ENCODE measurements at places on chromosomes 4 and X.

DNA sequence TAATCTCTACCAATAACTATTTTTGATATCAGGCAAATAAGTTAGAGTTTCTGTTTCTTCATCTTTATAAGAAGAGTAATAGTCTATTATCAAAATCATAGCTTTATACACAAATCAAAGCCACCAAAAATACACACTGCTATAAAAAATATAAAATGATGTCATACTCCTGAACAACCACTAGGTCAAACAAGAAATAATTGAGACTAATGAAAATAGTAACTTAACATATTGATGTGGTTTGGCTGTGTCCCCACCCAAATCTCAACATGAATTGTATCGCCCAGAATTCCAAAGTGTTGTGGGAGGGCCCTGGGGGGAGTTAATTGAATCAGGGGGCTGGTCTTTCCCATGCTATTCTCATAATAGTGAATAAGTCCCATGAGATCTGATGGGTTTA lies 2277.5 kb downstream of the ARAP2 start:
- DNase-seq = no peak

GRCh38 chr4:3267576-3268394 lies 18.8 kb downstream of the MSANTD1 start:
- no peak for DNase-seq

DNA sequence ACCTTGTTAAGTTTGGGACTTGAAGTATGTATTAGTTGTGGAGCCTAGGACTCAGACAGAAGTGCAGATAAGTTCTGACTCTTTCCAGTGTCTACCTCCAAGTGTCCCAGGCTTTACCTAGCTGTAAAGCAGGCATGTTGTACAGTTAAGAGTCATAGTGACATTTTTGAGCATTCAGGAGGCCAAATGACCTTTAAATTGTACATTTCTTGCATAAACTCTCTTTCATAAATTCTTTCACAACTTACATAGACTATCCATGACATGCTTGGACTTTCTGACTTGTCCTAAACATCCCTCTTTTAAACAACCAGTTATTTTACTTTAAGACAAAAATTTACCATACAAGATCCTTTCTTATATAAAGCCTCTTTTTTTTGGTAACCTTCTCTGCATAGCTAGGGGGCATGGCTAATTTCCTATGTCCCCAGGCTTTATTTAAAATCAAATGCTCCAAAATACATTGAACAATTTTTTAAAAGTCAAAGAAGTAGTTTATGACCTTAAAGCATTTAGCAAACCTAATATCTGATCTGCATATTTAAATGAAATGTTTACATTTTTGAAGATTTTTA lies 40.1 kb upstream of the UGT8 start:
- no peak for DNase-seq

DNA sequence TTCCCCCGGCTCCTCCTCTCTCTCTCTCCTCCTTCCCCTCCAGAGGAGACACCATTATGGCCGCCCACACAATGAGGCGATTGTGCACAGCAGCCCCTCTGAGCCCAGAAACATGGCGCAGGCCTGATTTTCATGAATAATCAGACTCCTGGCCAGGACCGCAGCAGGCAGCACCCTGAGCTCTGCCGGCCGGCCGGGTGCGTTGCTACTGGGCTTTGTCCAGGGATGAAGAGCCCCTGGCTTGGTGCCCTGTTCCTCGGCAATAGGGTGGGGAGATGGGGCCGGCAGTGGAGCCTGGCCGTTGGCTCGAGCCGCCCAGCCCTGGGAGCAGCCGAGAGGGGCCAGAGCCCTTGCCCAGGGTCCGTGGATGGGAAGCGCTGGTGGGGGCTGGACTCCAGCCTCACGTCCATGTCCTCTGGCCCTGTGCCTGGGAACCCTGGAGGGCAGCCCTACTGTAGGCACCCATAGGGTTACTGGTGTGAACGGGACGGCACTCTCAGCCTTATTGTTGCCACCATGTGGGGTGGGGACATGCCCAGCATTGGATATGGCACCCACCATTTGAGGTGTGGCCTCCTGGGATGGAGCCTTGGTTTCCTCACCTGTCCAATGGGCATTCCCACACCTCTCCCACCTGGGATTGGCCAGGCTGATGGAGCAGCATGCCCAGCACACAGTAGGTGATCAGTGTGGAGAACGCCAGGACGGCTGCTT lies 103.0 kb downstream of the SORCS2 start:
- no peak for DNase-seq

DNA sequence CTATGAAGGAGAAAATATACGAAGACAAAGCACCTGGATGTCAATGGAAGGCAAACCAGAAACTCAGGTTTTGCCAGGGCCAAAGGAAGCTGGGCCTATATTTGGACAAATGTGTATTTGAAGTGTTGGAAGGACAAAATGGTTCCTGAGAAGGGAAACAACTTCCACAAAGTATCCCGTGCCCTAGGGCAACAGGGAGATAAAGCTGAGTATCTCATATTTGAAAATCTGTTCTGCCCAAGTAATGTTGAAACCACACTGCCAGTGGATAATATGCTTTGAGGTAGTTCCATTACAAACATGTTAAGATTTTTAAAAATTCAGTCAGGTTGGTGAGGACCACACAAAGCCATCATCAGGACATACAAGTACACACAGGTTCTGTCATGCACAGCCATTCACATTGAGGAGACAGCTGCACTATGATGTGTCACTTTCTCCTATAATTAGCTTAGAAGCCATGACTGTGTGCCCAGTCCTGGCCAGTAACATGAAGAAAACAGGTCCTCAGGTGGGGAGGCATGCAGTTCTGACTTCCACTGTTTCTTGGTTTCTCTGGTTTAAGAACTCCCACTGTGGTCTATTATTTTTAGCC lies 116.4 kb downstream of the PWWP3B start:
- no peak for DNase-seq

GRCh38 chr4:113181289-113182007 lies 132.0 kb downstream of the ANK2 start:
- DNase-seq = peak; percentile 7

- no peak for DNase-seq
Observed at GRCh38 chr4:112201915-112202505, 29.6 kb upstream of the AP1AR start.

DNA sequence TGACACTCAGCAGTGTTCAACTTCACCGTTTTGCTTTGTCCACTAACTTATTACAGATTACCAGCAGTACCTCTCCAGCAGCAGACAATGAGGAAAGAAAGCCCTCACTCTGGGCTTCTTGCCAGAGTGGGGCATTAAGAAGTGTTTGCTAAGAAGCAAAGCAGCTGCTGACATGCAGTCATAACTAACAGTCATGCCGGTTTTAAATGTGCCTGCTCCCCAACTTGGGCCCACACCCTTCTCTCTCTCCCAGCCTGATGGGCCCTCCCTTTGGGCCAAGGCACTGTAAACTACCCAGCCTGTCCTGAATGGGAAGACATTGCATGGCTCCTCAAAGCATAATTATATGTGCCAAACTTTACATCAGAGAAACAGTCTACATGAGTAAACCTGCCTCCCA lies 54.6 kb upstream of the HHIP start:
- DNase-seq = peak; percentile 88

GRCh38 chr4:168811786-168812651 lies 198.0 kb downstream of the CBR4 start:
- peak; percentile 78 for DNase-seq

DNA sequence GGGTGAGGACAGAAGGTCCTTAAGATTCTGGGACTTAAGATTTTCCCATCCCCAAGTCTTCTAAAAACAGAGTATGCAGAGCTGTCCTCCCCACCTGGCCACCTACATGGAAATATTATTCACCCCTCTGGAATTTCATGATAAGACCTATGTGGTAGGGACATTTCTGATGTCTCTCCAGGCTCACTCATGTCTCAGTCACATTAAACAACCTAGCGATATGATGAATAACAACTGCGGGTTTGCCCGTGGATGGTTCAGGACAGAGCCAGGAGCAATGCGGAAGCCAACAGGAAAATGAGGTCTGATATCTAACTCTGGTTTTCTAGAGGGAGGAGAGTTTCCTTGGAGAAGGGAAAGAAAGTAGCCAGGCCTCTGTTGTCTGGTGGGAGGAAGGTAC lies 47.4 kb downstream of the TEX13A start:
- DNase-seq = no peak

DNA sequence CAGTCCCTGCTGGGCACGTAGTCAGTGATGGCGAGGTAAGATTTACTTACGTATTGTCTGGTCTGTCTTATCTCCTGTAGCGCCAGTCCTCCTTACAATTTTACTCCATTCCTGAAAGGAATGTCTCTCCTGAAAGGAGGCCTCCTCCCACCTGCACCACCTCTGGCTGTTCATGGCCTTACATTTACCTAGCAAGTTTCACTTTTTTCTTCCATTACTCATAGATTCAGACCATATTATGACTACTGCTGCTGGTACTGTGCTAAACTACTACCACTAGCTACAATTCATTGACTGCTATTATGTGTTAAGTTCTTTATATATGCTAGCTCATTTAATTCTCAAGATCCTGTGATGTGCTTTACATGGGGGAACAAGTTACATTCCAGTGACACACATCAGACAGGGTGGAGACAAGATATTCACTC lies 189.9 kb downstream of the BMPR1B start:
- no peak for DNase-seq

- DNase-seq = no peak
Observed at GRCh38 chrX:69627744-69628143, 11.8 kb downstream of the EDA start.

DNA sequence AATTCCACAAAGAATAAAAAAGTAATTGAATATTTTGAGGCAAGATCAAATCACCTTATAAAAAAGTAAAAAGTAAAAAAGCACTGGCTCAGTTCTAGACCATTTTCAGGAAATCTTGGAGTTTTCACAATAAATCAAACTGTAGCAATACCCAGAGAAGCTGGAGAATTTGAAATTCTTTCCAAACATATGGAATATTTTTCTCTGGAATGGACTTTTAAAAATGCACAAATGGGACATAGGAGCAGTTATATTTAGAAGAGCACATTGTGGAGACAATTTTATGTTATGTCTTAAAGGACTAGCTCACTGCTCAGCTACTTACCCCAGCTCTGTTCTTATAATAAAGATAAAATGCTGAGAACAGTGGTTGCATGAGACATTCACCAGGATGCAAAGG lies 211.9 kb upstream of the KIT start:
- DNase-seq = no peak

DNA sequence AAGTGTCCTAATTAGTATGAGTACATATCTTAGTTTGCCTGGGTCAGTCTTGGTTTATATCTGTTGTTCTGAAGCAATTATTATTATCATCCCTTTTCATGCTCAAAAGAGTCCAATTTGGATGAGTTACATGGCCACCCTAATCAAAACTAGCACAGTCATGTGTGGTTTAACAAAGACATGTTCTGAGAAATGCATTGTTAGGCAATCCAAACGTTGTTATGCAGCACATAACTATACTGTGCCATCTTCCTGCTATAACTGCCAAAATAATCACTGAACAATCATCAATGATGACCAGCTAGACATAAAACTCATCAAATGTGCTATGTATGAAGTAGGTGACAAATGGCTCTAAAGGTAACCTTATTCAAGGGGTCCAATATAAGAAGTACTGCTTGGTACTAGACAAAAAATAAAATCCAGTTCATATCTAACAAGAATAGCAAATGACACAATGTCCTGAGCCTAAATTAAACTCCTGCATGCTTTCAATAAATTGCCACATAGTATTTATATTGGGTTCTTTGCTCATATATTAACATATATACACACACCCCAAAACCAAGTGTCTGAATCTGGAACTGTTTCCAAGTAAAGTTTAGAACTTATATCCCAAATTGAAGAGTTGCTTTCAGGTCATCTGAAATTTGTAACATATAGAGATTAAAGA lies 41.9 kb downstream of the CNOT6L start:
- peak; percentile 23 for DNase-seq

DNA sequence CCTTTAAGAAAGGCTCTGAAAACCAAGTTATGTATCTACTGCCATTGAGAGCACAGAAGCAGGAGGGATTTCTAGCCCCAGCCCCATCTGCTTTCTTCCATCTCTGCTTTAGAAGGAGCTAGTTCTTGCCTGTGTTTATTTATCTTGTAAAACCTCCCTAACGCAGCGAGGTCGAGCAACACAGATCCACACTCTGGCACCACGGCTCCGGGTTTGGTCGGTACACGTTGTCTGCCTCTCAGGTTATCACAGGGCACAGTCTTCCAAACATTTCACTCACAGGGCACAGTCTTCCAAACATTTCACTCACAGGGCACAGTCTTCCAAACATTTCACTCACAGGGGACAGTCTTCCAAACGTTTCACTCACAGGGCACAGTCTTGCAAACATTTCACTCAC lies 69.7 kb upstream of the TLR3 start:
- DNase-seq = no peak

GRCh38 chr4:161929956-161930355 lies 233.8 kb downstream of the FSTL5 start:
- DNase-seq = peak; percentile 14

DNA sequence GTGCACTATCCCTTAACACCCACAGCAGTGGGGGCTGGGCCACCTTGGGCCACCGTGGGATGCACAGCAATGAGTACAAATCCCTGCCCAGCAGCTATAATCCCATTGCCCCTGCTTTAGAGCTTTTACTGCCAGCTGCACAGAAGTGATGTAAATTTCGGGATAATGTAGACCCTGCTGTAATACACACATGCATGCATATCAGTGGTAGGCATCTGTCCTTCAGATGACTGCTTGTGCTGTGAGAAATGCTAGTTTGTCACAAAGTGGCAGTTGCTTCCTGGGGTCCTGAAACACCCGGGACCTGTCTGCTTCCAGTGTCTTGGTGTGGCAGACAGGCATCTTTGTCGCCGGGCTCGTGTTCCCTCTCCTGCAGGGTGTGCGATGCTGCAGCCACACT lies 14.1 kb downstream of the NSG1 start:
- DNase-seq = no peak

DNA sequence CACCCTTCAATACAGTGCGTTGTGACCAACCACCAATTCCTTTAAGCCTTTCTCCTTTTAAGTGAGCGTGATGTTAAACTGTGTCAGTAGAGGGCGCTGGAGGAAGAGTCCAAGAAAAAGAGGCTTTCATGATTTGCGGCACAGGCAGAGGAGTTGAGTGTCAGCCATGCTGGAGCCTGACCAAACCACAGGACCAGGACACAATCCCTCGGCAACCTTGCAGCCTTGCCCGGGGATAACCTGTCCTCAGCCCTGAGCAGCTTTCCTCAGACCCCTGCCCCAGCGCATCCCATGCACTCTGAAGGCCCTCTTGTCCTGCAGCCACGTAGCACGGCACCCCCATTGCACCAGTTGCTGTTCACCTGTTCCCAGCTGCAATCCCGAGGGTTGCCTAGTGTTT lies 53.5 kb upstream of the SMIM31 start:
- no peak for DNase-seq

- no peak for DNase-seq
Observed at GRCh38 chrX:11474576-11474975, 181.4 kb downstream of the AMELX start.

GRCh38 chr4:85793233-85793585 lies 318.3 kb downstream of the ARHGAP24 start:
- peak; percentile 85 for DNase-seq

- DNase-seq = peak; percentile 60
Observed at GRCh38 chr4:98448908-98449307, 187.7 kb downstream of the RAP1GDS1 start.

- DNase-seq = peak; percentile 10
Observed at GRCh38 chrX:96715481-96715880, 30.8 kb downstream of the DIAPH2 start.

GRCh38 chrX:123626962-123627361 lies 105.9 kb downstream of the THOC2 start:
- DNase-seq = no peak

All from fibroblast of villous mesenchyme (primary cell).